Astrocyte of the hippocampus (primary cell): ENCODE measurements at places on chromosomes 6 and 20.

GRCh38 chr6:62805431-62805830 is 405.8 kb upstream of the FKBP1C start:
- no peak for DNase-seq

- no peak for DNase-seq
Observed at GRCh38 chr20:5784735-5785134, 34.5 kb downstream of the SHLD1 start.

DNA sequence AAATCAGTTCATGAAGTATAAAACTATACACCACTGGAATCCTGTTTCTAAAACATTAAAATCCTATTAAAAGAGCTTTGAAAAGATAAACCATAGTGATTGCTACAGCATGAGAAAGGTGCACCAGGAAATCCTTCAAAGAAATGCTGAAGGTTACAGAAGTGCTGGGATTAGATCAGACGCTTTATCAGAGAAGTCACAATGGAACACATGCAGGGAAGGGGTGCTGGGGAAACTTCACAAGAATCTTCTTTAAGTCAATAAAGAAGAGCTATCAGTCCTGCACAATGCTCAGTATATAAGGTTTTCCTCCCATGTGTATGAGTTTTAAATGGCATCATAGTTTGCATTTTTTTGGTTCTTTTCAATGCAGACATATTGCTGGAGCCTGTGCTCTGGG is 137.7 kb upstream of the SLC22A16 start:
- no peak for DNase-seq

DNA sequence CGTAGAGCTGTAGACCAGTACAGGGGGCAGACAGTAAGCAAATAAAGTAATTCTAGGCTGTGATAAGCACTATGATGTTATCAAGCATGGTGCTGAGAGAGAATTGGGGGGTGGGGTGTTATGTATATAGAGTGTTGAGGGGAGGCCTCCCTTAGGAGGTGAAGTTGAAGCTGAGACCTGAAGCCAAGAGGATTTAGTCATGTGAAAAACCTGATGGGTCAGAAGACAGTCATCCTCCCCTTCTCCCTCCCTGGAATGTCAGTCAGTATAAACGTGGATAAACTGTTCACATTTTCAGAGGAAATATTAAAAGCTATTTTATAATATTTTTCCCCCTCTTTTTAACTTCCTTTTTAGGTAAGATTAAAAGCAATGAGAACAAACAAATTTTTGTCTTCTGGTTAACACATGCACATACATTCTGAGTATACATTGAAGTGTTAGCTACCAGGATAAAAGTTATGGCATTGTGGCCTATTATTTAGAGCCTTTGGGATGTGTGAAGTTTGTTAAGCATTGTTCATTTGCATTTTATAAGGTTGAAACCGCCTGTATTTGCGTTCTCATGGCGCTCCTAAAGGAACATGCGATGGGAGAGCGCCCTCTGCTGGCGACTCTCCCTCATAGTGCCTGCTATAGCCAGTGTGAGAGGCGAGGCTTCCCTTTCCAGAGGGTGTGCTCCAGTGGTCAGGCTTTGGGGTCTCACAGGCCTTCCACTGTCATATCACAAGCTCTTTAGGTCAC is 35.4 kb upstream of the MAPK13 start:
- peak; percentile 92 for DNase-seq

GRCh38 chr20:41380551-41381193 is 14.1 kb upstream of the EMILIN3 start:
- no peak for DNase-seq
